ENCODE measurements at places on chromosomes 4 and X. TPM values are rescaled to one million over a fixed set of nuclear protein-coding genes. Genes with fewer than 3 reads are reported as not detected.
A peak's percentile ranks its signal among the peaks of the same experiment; 100 is the strongest.

DNA sequence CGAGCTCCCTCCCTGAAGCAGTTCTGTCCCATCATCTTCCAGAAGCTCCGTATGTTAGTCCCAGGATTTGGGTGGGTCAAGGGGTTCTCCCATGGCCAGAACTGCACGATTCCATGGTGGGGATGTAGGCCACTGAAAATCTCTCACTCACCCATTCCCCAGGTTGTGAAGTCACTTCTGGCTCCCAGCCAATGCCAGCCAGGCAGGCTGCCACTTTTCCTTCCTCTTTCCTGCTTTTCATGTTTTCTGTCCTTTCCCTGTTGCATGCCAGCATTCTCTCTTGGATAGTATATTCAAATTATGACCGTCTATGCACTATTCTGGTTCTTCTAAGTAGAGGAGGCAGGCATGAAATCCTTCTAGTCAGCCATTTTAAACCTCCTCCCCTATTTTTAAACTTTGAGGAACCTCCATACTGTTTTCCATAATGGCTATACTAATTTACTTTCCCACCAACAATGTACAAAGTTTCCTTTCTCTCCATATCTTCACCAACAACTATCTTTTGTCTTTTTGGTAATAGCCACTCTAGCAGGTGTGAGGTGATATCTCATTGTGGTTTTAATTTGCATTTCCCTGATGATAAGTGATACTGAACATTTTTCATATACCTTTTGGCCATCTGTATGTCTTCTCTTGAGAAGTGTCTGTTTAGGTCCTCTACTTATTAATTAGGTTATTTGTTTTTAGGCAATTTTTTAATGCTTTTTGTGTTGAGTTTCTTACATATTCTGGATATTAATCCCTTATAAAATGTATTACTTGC is 182.1 kb upstream of the TET2 start:
- DNase-seq = peak; percentile 72

Gene XG
- total RNA-seq = 5.4 TPM

Gene DUSP21
- total RNA-seq = not detected

Gene GAGE2A
- not detected for total RNA-seq

Gene CISD2
- 22.5 TPM for total RNA-seq

Gene BTK
- total RNA-seq = 5.2 TPM

Gene IDH3G
- 44.1 TPM for total RNA-seq

DNA sequence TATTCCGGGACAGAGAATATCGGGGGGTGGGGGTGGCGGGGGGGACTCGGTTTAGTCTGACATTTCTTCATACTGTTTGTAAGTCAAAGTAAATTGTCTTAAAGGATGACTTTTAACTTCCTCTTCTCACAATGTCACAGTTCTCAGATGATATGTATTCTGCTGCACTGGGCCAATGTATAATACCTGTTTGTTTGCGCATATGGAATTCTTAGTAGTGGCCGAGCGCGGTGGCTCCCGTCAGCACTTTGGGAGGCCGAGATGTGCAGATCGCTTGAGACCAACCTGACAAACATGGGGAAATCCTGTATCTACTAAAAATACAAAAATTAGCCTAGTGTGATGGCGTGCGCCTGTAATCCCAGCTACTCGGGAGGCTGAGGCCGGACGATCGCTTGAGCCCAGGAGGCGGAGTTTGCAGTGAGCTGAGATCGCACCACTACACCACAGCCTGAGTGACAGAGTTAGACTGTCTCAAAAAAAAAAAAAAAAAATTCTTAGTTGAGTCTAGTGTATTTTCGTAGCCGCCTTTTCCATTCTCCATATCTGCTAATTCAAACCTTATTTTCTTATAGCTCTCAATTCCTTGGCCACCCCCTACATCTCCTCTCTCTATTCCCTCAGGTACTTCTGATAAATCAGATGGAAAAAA is 851 bp downstream of the POLR2B start:
- no peak for DNase-seq

- no peak for DNase-seq
These were observed 78.9 kb downstream of the NDST3 start for GRCh38 chr4:118113220-118113619.

Gene RNF175
- total RNA-seq = not detected

Gene WDR19
- total RNA-seq = 24.3 TPM

DNA sequence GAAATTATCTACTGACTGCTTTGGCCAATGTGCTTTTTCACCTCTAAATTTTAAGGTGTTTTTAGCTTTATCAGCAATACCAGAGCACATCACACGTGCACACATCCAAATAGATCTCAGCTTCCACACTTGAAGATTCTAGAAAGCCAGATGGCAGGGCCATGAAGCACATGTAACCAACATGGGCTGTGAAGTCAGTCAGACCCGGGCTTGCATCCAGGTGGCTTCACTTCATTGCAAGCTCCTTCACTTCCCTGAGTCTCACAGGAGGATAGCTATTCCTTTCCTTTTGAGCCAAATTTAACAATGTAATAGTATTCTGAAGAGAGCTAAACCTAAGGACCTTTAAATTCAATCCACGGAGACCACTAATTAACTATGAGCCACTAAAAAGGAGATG is 86.5 kb downstream of the SH3RF1 start:
- DNase-seq = no peak

Gene TCEAL7
- total RNA-seq = 7.5 TPM

GRCh38 chr4:31088600-31089230 is 368.5 kb downstream of the PCDH7 start:
- DNase-seq = no peak

Gene OTUD5
- total RNA-seq = 36.9 TPM

DNA sequence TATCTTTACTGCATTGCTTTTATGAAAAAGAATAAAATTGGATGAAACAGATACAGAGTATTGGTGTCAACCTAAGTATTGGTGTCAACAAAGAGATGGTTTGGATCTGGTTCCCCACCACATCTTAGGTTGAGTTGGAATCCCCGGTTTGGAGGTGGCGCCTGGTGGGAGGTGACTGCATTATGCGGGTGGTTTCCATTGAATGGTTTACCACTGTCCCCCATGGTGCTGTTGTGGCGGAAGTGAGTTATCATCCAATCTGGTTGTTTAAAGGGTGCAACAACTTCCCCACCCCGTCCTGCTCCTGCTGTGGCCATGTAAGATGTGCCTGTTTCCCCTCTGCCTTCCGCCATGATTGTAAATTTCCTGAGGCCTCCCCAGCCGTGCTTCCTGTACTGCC is 52.8 kb upstream of the CD99 start:
- DNase-seq = no peak

- no peak for DNase-seq
These were observed 26.1 kb downstream of the KLHL34 start for GRCh38 chrX:21632027-21632426.

- peak; percentile 62 for DNase-seq
These were observed 800 bp downstream of the KDM5C start for GRCh38 chrX:53223955-53224859.

Gene INTS6L
- total RNA-seq = 8.2 TPM

DNA sequence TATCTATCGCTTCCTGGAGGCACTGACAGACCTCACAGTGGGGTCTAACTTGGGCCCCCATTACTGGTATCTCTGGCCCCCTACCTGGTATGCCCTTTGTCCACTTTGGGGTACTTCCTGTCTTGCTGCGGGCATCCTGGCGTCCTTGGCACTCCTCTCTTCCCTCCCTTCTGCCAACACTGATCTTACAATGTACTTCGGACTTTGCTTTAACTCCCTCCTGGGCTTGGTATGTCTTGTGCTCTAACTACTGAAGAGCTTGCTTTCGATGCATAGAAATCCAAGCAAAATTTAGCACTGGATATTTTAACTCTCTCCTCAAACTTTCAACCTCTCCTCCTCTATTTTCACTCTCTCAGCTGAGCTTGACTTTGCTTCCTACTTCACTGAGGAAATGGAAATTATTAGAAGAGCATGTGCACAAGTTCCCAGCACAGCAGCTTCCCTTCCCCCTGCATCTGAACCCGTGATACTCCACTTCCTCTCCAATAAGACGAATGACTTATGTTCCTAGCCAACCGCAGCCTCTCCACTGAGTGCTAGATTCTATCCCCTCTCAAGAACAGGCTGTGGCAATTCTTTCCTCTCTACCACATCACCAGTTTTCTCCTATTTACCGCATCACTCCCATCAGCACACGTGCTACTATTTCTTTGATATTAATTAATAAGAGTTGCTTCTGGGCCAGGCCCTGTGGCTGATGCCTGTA is 52.9 kb downstream of the SUPT20HL2 start:
- DNase-seq = peak; percentile 82

Gene EPHA5
- 1.1 TPM for total RNA-seq

GRCh38 chr4:48766131-48766792 is 13.8 kb downstream of the FRYL start:
- no peak for DNase-seq

Gene SUPT20HL2
- 0.76 TPM for total RNA-seq

Gene DMP1
- not detected for total RNA-seq

GRCh38 chr4:86054286-86055032 is 305.4 kb downstream of the MAPK10 start:
- DNase-seq = no peak

Gene CABS1
- total RNA-seq = not detected

DNA sequence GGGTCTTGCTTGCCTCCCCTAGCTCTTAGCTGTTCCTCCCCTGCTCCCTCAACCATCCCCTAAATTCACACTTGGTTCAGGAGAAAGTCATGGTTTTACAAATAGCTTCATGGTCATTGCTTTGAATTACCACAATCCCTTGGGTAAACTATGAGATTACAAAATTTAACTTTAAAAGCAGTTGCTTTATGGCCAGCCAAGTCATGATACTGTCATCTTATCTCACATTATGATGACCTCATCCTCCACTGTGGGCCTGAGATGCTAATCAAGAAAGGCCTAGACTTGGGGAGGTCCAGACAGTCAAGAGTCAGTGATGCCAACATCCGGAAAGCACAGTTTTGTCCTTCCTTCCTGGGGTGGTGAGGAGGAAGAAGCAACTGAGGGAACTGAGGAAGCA is 10.5 kb upstream of the FGF16 start:
- DNase-seq = no peak

DNA sequence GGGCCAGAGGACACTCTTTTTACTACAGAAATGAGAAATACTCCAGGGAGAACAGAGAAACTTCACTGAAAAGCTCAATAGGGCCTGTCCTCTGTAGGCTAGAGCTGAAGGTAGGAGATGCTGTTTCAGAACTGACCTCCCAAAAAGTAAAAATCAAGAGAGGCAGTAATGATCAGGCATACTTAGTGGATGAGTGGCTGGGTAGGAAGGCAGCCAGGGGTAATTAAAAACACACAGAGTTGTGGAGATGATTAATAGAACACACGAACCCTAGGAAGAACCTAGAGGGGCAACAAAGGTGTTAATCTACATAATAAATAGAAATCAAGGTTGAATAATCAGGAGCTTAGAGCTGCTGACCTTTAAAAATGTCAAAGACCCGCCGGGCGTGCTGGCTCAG is 582.4 kb upstream of the ADGRL3 start:
- DNase-seq = no peak

DNA sequence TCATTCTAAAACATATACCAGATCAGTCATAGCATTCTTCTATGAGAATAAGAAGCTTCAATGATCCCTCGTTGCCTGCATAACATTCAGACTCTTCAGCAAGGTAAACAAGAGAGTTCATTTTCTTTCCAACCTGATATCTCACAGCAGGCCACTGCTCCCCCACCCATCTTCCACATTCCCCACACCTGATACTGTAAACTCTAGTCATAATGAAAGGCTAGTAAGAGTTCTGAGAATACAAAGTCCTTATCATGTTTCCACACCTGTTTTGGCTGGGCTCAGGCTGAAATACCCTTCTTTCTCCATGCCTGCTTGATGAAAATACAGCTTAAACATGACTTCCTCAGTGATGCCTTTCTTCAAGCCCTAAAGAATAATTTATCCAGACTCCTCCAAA is 2.3 kb upstream of the AASDH start:
- no peak for DNase-seq

Gene PITX2
- 0.19 TPM for total RNA-seq

Gene PRICKLE3
- total RNA-seq = 8.0 TPM

DNA sequence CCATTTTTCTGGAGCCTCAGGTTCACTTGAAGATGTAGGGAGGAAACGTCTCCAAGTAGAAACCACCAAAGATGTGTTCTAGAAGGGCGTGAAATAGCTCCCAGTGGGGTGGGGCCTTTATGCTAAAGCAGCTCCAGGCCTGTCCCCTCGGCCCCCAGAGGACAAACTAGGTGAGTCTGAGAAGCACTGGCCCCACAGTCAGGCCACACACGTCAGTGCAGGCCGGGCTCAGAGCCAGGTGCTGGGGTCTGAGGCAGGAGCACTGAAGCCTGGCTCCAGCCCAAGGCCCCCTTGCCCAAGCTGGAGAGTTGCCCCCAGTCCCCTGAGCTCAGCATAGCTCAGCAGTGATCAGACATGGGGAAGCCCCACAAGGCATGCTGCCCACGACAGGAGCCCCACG is 95.4 kb upstream of the PSAPL1 start:
- no peak for DNase-seq

DNA sequence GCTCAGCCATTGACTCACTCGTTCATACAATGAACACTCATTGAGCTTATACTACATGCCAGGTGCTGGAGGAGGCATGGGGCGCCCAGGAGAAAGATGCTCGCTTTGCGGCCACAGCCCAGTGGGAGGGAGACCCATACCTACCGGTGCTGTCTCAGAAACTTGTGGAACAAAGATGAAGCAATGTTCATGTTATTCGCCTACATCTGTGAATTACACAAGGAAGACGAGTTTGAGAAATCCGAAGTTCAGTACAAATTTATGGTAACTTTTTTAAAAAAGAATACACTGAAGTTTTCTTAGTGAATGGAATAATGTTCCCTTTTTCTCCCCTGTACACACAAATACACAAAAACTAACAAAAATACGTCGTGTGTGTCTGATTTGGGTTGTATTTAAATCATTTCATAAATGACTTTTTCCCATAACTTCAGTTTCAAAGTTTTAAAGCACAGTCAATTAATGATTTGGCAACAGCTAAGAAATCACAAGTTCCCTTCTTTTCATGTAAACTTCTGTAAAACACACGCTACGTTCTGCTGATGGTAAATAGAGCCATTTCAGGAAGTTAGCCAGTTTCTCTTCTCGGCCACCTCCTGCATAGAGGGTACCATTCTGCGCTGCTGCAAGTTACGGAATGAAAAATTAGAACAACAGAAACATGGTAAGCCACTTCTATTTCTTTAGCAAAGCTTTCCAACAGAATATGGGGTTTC is at the start of gene TLR8:
TLR8 (plus strand) TSS at position 575 of the 716 bp plus-strand sequence; CDS start at position 662, 87 bp downstream.
- DNase-seq = no peak

Gene FAM114A1
- total RNA-seq = 111 TPM

GRCh38 chr4:31518796-31519250 is 798.7 kb downstream of the PCDH7 start:
- no peak for DNase-seq

DNA sequence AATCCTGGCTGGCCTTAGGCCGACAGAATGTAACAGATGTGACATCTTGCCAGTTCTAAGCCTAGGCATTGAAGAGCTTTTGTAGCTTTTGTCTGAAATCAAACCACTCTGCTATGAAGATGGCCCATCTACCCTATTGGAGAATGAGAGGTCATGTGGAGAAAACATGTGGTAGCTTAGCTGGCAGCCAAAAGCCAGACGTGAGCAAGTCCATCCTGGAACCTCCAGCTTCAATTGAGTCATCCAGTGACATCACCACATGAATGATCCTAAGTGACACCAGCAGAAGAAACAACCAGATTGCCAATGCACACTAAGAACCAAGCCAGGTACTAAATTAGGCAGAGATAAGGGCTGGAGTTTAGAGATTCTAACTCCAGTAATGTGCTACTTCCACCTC is 154.8 kb upstream of the ZFP42 start:
- no peak for DNase-seq

GRCh38 chr4:94399721-94400120 is 52.0 kb upstream of the PDLIM5 start:
- no peak for DNase-seq
